T-cell (primary cell): ENCODE measurements at places on chromosomes 4 and X. TPM values are rescaled to one million over a fixed set of nuclear protein-coding genes. Genes with fewer than 3 reads are reported as not detected.

The MAB21L2 gene
- not detected for total RNA-seq

The AREG gene
- 1.1 TPM for total RNA-seq

The UGT2B15 gene
- total RNA-seq: 0.19 TPM

The TSPAN7 gene
- total RNA-seq: not detected

The GLRA3 gene
- not detected for total RNA-seq

The POU4F2 gene
- not detected for total RNA-seq

The BEX5 gene
- 5.4 TPM for total RNA-seq

The TLR7 gene
- 0.66 TPM for total RNA-seq

The OPHN1 gene
- total RNA-seq: 0.21 TPM

The CCDC158 gene
- not detected for total RNA-seq

The LDB2 gene
- not detected for total RNA-seq

- DNase-seq: no peak
Measured at GRCh38 chr4:153474251-153474650, 8.1 kb downstream of the TMEM131L start.

DNA sequence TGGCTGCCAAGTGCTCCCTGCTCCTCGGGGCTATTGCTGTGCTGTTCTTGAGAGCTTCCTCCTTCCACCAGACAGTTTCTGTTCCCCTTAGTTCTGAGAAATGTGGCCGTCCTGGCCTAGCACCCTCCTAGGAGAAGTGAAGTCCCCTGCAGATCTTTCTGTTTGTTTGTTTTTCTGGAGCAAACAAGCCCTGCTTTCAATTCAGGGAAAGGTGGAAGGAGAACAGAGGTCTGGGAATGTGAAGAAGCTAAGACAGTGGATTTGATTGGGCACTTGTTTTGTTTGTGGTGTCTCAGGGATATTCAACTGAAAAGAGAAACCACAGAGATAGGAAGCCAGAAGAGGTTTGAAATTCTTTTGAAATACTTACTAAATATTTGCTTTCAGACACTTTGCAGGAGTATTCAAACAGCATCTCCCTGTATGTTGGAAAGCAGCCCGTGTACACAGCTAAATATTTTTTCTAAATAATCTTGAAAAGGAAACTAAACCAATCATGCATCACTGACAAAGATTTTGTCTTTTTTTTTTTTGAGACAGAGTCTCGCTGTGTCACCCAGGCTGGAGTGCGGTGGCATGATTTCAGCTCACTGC, 36.5 kb upstream of the PPM1K start:
- DNase-seq: no peak

DNA sequence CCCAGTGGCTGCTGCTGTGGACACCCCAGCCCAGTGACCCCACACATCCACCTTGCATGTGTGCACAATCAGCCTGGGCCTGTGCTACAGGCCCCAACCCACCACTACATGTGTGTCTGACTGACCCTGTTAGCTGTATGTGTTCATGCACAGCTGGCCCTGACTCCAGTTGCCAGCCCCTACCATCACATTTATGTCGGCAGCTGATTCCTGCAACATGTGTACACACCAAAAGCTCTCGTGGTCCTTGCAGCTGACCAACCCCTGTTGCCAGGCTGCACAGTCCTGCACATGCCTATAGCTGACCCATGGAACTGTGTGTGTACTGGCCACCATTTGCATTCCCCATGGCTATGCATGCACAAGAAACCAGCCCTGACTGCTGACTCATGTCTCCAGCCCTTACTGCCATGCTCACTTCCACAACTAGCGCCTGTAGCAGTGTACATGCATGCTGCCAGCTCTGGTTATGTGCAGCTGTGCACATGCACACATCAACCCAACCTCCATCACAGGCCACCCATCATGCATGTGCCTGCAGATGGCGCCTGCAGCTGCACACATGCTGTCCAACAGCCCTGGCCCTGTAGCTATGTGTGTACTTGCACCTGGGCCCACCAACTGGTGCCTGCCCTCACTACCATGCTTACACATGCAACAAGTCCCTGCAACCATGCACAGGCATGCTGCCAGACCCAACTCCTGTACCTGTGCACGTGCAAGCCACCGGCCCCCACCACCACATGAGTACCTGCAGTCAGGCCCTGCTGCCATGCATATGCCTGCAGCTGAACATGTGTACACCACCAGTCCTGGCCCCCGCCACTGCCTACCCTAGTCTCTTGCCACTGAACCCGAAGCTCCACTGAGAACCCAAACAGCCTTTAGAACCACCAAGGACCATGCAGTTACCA, 28.1 kb downstream of the SMIM10L2A start:
- no peak for DNase-seq

DNA sequence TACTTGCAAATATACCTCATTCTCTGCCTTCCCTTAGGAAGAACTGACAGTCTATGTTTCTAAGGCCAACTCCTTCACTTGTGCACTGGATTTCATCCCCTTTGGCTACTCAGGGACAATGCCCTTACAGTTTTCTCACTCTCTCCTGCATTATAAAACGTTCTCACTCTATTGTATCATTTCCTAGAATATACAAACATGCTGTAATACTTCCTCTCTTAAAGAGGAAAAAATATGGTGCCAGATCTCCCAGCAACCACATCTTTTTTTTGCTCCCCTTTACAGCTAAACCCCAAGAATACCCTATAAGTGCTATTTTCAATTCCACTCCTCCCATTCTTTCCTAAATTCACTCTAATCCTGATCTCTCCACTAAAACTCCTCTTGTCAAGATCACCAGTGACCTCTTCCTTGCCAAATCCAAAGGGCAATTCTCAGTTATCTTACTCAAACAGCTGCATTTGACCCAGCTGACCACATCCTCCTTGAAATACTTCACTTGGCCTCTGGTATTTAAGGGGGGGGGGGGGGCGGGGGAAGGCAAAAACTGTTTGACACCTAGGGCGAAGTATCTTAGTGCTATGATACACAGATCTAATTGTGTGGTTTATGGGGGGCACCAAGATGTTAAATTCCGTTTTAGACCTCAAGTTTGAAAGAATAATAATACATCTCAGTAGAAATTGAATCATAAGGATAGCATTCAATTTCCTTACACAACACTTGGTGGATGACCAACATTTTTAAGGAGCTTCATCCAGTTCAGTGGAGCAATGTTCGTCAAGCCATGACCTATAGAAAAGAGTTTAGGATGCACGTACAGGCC, 1.6 kb downstream of the RCHY1 start:
- no peak for DNase-seq

DNA sequence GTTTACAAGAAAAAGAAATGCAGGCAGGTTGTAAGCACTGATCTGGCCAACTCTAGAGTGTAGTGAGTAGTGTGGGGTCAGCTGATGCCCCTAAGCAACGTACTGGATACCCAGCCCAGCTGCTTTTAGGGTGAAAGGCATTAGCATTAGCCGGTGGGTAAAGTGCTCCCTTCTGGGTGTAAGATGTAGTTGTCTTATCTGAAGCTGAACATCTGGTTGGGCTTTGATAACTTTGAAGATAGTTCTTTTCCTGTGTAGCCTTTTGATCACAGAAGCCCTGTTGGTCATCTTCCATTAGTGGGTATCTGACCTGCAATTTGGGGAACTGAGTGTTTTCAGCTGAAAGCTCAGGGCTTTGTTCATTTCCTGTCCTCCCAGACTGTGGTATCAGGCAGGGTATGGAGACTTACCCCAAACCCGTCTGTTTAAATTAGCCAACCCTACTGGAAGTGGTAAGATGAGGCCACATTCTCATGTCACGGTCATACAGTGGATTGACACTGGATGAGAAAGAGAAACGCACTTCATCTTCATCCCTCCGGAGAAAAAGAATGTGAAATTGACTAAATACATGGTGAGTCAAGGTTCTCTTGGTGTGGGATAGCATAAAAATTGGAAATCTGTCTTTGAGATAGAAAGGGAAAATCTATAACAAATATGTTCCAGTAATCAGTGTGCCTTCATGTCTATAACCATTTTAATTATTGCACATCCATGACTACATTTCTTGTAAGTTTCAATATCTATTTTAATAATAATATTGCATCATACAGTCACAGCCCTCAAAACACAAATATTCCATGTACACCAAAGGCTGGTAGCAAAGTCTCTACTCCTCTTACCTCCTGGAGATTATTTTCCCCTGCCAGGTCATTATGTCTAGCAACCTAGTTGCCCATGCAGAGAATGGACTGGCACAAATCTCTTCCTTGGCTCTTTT, 8.7 kb downstream of the RHOH start:
- DNase-seq: no peak

- DNase-seq: peak; percentile 50
Measured at GRCh38 chrX:40734971-40735324, 394 bp downstream of the MED14 start.

DNA sequence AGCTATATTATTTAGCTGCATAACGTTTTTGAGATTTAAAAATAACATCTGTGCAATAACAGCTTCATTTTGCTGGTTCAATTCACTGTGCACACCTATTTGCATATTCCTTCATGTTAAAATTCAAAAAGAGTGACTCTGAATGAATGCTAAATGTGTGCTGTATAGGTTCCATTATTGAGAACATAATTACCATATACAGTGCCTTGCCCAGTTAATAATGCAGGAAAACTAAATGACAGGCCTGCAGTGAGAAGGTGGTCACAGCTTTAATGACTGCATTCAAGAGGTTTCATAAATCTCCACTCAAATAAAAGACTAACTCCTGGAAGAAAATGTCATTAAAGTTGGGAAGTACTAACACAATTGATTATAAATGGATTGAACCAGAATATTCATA, 1183.2 kb upstream of the ADGRL3 start:
- no peak for DNase-seq

DNA sequence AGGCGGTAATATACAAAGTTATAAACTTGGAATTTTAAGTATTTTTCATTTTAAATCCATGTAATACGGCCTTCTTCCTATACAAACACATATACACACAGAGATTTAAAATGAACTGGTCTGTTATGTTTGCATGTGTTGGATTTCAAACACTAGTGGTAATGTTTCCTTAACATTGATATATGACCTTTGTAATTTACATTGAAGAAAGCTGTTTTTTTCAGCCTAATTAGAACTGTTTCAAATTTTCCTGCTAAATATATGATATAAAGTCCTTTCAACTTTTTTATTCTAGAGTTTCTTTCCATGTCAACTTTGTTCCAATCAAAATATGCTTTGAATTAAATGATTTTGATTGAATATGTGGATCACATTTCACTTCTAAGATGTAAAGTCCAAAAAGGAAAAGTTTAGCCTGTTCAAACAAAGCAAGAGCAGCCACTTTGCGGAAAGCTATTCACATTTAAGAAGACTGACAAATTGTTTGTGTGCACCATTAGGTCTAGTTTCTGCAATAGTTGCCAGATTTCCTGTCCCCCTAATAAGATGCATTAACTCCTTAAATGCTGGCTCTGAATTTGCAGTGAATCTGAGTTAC, 226.0 kb upstream of the MAB21L2 start:
- no peak for DNase-seq

- DNase-seq: no peak
Measured at GRCh38 chrX:12307961-12308360, 169.7 kb downstream of the FRMPD4 start.

GRCh38 chr4:154958621-154959358, 177.7 kb downstream of the RBM46 start:
- DNase-seq: no peak

DNA sequence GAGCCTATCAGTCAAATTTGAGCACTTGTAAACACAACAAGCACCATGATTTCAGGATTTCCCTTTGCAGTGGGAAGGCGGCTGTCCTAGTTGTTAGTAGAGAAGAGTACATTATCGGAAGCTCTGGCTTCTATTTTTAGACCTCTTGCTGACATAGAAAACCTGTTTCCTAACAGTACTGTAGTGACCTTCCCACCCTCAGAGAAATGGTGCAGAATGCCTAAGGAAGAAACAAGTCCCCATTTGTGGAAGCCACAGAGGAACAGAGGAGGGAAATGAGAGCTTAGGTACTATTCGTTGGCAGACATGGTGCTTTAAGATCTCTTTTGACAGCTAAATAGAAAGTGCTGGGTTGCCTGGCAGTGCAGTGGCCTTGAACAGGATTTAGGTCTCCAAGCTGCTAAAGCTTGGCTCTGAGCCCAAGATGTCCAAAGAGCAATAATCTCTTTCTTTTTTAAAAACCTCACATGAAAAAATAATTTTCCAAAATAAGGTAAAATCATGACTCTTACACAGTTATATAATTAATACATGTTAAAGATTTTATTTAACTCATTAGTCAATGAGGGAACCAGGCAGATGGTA, 24.9 kb downstream of the GLRA2 start:
- no peak for DNase-seq

GRCh38 chr4:3402491-3403347, 39.0 kb upstream of the HGFAC start:
- no peak for DNase-seq

DNA sequence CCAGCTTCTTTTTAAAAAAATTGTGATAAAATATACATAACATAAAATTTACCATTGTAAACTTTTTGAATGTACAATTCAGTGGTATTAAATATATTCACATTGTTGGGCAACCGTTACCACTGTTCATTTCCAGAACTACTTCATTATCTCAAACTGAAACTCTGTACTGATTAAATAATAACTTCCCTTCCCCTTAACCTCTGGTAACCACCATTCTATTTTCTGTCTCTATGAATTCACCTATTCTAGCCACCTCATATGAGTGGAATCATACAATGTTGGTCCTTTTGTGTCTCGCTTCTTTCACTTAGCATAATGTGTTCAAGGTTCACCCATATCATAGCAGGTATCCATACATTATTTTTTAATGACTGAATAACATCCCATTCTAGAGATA, 8.3 kb downstream of the GPR50 start:
- DNase-seq: no peak

DNA sequence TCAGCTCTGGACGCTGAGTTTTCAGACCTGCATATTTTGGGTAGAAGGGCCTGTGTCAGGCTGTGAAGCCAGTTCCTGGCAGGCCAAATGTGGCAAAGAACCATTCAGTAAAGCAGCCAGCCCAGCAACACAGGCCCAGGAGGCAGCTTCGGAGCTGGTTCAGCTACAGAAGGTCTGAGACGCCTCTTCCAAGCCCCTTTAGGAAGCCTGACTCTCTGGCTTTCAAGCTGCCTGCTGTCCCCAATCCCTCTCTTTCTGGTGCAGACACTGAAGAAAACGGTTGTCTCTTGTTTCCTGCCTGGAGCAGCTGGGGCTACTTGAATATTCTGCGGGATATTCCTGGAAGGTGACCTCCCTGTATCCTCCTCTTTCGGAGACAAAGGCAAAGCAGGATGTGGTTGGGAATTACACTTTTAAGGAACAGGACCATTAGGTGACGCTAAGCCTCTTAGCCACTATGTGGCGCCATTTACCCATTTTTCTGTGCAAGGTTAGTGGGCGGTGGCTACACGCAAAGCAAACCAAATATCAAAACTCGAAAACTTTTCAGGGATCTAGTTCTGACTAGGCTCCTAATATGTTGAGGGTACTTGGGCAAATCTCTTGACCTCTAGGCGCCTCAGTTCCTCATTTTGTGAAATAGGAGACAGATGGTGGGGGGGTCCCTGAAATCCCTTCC, 47.2 kb upstream of the LAS1L start:
- peak; percentile 42 for DNase-seq

DNA sequence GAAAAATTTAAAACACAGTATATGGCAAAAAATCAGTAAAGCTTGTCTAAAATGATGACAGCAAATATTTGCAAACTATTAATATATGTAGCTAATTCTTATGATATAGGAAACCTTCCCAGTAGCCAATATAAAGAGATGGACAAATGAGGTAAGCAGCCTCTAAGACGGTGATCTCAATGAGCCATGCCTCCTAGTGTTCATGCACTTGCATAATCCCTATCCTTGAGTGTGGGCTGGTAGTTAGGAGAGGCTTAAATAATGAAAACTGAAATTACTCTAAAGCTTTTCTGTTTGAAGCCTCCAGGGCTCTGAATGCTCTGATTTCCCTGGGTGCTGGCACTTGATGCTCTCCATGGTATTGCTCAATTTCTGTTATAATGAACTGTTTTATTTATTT, 24.6 kb upstream of the ARMCX4 start:
- DNase-seq: no peak
